SIG-M5 (cell line): ENCODE measurements at places on chromosomes 13 and 19.

GRCh38 chr13:114111577-114111976 lies 20.8 kb downstream of the RASA3 start:
- DNase-seq = no peak

DNA sequence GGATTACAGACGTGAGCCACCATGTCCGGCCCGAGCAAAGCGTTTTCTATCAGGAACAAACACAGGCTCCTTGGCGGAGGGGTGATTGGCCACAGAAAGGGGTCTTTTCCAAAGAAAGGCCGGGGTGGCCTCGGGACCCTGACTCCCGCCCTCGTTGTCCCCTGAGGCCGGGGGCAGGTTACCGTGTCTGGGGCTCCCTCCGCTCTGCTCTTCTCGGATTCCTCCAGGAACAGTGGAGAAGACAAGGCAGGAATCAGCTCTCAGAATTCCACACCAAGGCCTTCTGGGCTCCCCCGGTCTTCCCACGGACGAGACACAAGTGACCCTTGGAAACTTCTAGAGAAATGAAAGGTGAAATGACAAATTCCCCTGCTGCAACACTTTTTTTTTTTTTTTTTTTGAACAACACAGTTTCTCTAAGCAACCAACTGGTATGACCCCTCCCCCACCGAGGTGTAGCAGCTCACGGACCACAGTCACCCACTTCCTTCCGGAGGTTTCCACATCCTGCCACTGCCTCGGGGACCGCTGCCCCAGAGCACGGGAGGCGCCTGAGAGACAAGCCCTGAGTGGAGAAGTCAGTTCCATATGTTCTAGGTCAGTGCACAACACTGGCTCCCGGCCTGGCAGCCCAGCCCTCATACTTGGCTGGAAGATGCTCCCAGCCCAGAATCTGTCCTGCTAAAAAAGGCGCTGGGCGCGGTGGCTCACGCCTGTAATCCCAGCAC lies 11.0 kb downstream of the MOB3A start:
- peak; percentile 91 for DNase-seq

DNA sequence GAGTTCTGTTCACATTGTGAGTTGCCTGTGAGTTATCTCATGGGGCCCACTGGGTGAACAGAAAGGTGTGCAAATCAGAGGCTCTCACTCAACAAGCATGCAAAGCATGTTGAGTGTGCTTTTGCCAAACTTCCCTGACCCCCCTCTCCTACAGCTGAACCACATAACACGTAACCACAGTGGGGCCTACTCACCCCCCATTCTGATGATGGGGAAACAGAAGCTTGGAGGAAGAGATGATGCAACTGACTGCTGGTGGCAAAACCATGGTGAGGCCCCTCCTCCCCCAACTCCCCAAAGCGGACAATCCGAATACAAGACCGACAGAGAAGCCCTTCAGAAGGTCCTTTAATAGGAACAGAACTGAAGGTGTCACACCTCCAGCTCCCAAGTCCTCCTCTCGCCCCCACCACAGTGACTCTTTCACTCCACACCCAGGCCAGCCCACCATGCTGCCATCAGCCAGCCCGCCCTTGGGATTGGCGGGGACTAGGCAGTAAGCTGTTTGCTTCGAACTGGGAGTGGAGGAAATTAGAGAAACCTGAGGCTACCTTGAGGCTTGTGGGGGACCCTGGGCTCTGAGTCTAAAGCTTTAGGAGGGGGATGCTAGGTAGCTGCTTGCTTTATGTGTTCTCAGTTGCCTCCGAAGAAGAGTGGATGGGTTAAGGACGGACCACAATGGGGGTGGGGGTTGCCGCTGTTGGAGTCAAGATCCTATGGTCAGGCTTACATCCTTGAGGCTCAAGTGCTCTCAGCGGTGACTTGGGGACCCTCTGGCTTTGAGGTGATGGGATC lies 3.8 kb downstream of the ZNF784 start:
- no peak for DNase-seq

DNA sequence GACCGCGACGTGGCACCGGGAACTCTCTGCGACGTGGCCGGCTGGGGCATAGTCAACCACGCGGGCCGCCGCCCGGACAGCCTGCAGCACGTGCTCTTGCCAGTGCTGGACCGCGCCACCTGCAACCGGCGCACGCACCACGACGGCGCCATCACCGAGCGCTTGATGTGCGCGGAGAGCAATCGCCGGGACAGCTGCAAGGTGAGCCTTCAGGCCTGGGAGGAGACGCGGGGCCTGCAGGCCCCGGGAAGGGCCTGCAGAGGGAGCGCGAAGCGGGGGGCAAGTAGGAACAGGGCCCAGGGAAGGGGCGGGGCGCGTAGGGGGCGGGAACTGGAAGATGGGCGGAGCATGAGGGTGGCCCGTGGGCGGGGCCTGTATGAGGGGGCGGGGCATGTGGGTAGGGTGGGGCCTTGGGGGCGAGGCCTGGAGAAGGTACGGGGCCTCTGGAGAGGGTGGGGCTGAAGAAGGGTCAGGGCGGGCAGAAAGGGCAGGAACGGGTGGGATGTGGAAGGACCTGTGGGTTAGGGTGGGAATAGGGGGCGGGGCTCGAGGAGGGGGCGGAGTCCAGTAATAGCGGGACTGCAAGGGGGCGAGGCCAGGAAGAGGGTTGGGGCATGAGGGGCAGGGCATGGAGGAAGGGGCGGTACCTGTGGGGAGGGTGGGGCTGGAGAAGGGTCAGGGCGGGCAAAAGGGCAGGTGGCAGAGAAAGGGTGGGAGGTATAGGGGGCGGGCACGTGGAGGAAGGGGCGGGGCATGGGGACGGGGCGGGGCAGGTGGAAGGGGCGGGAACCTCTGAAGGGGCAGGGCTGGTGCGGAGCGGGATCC lies 2.5 kb downstream of the CFD start:
- no peak for DNase-seq

DNA sequence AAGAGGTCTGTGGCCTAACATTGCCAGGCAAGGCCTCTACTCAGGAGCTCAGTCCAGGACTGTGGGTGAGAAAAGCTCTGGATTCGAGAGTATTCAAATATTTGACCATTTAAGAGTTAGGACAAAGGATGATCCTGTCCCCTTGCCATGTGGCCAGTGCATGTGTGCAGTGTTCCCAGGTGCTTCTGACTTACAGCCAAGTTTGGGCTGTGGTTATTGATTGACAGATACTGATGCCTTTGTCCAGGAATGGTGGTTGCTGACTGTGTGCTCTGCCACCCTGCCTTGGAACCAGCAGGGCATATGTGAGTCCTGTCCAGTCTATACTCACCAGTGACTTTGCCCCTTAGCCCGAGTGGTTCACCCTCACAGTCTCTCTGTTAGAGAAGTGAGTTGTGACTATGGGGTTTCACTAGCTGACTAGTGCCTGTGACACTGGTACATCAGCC lies 51.9 kb downstream of the GARRE1 start:
- DNase-seq = no peak

- DNase-seq = no peak
Observed at GRCh38 chr19:13681509-13681908, 82.8 kb upstream of the MRI1 start.

GRCh38 chr19:48999481-49000325 lies 6.0 kb downstream of the RUVBL2 start:
- no peak for DNase-seq

DNA sequence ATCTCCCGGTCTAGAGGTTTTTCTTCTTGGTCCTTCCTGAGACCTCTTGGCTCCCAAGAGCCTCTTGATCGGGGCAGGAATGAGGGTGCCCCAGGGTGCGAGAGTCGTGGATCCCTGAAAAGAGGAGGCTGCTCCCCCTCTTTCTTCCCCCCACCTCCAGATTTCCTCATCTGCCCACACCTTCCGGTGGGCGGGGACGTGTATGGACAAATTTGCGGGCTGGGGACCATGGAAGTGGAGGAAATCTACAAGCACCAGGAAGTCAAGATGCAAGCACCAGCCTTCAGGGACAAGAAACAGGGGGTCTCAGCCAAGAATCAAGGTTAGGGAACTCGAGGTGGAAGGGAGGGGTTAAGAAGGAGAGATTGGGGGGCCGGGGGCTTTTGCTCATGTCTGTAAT lies at the start of gene MCEMP1:
MCEMP1 (plus strand) TSS at position 237 of the 400 bp plus-strand sequence; CDS start at position 268, 31 bp downstream.
- DNase-seq = no peak

- no peak for DNase-seq
Observed at GRCh38 chr13:114112826-114113322, 19.5 kb downstream of the RASA3 start.

GRCh38 chr19:56566904-56567273 lies 379 bp upstream of the ZNF470 start:
- no peak for DNase-seq

DNA sequence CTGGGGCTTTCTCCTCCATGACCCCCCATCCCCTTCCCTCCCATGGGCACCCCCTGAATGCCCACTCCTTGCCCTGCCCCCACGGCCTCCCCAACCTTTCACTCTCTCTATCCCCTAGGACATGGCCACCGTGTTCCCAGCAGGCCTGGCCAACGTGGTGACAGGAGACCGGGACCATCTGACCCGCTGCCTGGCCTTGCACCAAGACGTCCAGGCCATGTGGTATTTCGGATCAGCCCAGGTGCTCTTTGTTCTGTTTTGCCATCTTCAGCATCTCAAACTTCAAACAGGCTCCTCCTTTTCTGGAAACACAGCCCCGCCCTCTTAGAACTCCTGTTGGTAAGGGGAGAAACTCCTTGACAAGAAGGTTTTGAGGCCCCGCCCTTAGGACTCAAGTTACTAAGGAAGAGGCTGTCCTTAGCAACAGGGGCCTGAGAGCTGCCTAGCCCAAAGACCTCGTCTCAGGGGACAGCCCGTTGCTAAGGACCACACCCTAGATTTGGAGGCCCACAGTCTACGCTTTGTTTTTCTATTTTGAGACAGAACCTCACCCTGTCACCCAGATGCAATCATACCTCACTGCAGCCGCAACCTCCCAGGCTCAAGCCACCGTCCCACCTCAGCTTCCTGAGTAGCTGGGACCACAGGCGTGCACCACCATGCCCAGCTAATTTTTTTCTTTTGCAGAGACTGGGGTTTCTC lies 5.1 kb upstream of the FLT3LG start:
- DNase-seq = no peak

- no peak for DNase-seq
Observed at GRCh38 chr19:52991484-52991883, 22.2 kb upstream of the ERVV-1 start.

DNA sequence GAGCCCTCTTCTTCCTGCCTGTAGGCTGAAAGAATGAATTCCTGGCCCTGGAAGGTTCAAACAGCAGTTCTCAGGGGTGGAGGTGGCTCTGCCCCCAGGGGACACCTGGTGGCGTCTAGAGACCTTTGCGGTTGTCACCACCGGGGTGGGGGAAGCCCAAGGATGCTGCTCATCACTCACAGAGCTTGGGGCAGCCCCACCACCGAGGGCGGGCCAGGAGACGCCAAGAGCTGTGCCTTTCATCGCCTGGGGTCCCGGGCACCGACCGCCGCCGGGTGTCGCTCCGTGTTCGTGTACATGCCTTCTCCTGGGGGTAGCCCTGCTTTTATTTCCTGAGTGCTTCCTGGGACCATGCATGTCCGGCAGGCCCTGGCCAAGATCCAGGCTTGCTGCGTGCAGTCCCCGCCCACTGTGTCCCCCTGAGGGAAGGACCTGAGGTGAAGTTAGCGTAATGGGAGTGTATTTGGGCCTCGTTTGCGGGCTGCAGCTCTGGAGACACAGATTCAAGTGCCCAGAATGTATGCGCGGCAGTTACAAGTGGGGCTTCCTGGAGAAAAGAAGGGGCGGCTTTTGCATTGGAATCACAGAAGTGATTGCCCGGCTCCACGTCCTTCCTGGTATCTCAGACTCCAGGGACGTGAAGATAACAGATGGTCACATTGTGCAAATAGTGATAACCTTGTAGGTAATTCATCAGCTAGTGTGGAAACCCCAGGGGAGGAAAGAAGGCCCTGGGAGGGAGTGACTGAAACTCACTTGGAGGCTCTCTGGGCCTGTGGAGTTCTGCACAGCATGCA lies 7.8 kb downstream of the DOT1L start:
- no peak for DNase-seq

GRCh38 chr13:32316501-32316900 lies 1.2 kb downstream of the BRCA2 start:
- DNase-seq = peak; percentile 57

- no peak for DNase-seq
Observed at GRCh38 chr19:40403262-40403984, 9.8 kb downstream of the PRX start.

- DNase-seq = no peak
Observed at GRCh38 chr19:11164879-11165406, 9.4 kb upstream of the SPC24 start.

DNA sequence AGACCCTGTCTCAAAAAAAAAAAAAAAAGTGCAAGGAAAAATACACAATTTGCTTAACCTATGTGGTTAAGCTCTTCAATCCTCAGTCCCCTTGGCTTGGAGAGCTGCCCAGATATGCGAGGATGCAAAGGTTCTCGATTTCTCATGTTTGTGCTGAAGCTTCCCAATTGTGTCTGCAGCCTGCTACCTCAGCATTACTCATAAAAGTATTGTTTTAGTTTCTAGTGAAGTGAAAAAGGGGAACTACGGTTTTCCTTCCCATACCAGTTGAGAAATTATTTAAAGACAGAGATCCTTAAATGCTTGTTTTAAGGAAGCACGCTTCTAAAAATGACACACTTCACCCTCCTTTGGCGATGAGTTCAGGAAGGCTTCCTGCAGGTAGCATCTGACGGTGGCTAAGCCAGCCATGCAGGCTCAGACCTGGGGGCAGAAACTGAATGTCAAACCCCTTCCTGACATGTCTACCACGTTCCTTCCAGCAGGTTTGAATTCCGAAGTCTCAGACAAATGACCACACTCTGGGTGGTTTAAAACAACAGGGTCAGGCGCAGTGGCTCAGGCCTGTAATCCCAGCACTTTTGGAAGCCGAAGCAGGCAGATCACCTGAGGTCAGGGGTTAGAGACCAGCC lies 47.9 kb downstream of the RUBCNL start:
- peak; percentile 80 for DNase-seq

DNA sequence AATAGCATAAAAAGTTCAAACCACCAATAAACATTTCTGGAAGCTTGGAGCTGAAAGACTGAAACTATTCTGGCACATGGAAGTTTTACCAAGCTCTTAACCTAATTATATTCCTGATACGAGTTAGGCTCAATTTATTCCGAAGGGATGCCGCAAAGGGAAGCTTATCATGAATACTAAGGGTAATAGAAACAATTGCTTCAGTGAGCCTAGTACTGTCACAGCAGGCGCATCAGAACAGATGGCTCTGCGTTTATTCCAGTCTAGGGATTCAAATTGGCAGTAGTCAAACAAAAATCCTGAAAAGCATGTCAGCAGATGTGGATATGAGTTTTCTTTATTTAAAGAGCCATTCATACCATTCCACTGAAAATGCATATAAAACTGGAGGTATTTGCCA lies 779.5 kb downstream of the GPC5 start:
- DNase-seq = no peak

- DNase-seq = no peak
Observed at GRCh38 chr13:98105929-98106336, 37.0 kb upstream of the FARP1 start.
